ENCODE measurements at places on chromosomes 7 and 10. TPM values are rescaled to one million over a fixed set of nuclear protein-coding genes. Genes with fewer than 3 reads are reported as not detected.

Gene MEST
- total RNA-seq: 5.0 TPM

Gene HOXA3
- under 0.01 TPM for total RNA-seq

Gene CUBN
- total RNA-seq: 6.8 TPM

Gene SORBS1
- 5.2 TPM for total RNA-seq

Gene KLF14
- under 0.01 TPM for total RNA-seq

Gene VPS41
- total RNA-seq: 28.3 TPM

Gene ADAM12
- 1.7 TPM for total RNA-seq

Gene PRSS37
- 0.10 TPM for total RNA-seq

Gene FAM25G
- not detected for total RNA-seq

Gene CPSF4
- total RNA-seq: 17.4 TPM

Gene SERPINE1
- total RNA-seq: 2.3 TPM

Gene RPP38
- total RNA-seq: 15.6 TPM

Gene MOGAT3
- total RNA-seq: not detected

Gene SFRP4
- not detected for total RNA-seq
